Renal cortex interstitium (tissue), 15 donors: ENCODE measurements at places on chromosomes 12 and 14.

- DNase-seq = no peak
Observed at GRCh38 chr14:95197551-95197950, 40.2 kb upstream of the DICER1 start.

- no peak for DNase-seq
Observed at GRCh38 chr14:99941211-99941610, 124.0 kb upstream of the EVL start.

DNA sequence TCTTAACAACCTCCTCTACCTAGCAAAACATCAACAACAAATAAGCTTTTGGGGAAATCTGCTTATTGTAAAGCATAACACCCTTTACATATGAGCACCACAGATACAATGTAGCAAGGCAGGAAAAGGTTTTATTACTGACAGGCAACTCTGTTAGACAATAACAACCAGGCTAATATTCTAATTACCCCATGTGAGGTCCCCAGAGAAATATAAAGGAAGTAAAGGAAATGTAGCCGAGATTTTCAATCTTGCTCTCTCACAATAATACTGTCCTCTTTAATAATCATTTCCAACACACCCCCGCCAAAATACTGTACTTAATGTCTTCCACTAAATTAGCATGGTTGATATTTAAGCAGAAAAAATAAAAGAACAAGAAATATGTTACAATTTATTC is 14.0 kb upstream of the INSM2 start:
- no peak for DNase-seq

GRCh38 chr12:114355389-114356088 is 50.4 kb downstream of the TBX5 start:
- DNase-seq = no peak

DNA sequence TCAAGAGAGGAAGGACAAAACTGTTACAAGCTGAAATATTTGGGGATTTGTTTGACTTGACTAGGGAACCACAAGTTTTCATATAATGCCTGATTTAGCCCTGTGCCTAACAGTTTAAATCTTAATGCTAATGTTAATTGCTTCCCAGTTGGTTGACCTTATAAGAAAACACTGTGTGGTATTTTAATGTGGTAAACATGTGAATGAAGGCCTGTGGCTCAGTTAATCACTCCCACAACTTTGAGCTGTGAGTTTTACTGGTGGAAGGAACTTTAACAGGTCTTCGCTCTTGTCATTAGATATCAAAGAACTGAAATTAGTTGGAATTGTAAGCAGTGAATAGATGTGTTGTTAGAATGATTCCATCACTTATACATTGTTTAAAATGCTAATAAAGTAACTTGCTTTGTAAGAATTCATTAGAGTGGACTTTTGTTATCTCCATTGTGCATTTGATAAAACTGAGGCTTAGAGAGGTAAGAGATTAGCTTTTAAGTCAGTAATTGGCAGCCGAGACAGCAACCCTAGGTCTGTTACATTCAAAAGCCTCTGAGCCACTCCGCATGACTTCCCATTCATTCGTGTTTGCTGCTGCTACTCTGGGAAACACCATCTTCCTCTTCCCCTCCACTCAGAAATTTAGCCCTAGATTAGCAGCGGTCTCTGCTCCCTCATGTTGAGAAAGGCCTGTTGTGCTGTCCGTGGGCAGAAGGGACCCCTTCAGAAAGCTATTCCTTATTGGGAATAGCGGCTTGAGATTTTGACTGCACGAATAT is 1.0 kb upstream of the TBK1 start:
- no peak for DNase-seq

GRCh38 chr12:2291182-2291832 is 238.5 kb downstream of the CACNA1C start:
- no peak for DNase-seq

GRCh38 chr12:12899530-12900380 is 8.4 kb downstream of the GPRC5A start:
- DNase-seq = no peak

DNA sequence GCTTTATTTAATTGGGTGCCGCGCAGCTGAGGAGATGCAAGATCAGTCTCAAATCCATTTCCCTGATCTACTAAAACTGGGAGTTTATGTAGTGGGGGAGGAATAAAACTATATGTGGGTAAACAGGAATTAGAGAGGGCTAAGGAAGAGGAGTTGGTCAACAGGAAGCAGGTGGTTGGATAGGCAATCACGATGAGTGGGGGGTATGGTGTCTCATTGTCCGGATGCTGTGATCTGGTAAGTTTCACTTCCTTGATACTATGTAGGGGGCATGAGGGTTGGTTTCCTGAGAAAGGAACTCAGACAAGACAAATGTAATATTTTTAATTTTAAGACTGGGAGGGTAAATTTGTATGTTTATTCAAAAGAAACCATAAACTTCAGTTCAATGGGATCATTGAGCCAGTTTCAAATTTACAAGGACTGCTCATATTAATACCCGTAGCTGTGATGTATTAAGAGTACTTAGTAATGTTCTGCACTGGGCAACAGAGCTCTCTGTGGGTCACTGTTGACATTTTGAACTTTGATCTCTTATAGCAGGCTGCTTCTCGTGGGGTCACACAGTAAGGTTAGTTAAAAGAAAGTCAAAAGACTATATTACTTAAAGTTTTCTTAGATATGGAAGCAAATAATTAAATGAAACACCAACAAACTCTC is 786.2 kb upstream of the FBXO33 start:
- DNase-seq = no peak

- DNase-seq = no peak
Observed at GRCh38 chr12:57739387-57739786, 845 bp upstream of the AGAP2 start.

- no peak for DNase-seq
Observed at GRCh38 chr12:63995512-63995911, 151.0 kb downstream of the SRGAP1 start.

- no peak for DNase-seq
Observed at GRCh38 chr12:49665384-49665783, 41.8 kb downstream of the FMNL3 start.

DNA sequence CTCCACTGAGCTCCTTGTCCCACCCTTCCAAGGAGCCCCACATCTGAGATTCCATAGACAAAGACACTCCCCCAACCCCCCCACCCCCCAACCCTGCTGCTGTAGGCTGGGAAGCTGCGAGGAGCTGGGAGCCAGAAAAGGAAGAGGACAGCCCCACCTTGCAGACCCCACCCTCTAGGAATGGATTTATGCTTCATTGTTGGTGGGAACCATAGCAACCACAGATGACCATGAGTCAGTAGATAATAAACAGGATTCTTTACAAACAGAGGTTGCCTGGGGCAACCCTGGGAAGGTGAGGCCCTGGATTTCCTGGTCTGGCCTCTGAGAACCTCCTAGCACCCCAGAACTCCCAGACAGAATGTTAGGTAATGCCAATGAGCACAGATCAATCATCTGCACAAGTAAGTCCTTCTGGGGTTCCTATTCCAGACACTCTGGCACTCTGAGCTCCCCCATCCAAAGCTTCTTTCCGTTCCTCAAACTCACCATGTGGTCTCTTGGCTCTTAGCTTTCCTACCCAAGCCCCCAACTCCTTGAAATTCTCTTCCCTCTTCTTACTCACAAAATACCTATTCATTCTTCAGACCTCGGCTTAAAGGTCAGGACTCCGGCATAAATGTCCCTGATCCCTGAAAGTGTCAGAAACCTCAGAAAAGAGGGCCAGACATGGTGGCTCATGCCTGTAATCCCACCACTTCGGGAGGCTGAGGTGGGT is 15.2 kb upstream of the PLEKHG6 start:
- DNase-seq = no peak
